RPMI8226 (cell line): ENCODE measurements at places on chromosomes 1 and 21.

GRCh38 chr1:200336901-200337391, 72.9 kb downstream of the ZNF281 start:
- DNase-seq = no peak

DNA sequence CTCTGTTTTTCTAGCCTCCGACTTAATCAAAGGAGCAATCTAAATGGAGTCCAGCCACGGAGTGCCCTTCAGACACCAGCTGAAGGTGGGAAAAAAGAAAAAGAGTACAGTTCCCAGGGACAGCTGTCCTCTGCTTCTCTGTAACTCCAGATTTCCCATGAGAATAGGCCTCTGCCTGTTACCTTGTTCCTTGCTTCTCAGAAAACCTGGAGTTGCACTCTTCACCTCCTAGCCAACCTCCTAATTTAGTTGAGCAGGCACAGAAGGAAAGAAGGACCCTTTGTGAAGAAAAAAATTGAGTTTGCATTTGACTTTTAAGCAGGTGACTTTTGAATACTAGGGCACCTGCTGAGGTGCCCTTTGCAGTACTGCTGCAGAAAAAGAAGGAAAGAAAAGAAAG, 8.3 kb downstream of the BARHL2 start:
- DNase-seq = no peak

- no peak for DNase-seq
Observed at GRCh38 chr1:96772972-96773371, 51.4 kb downstream of the PTBP2 start.

DNA sequence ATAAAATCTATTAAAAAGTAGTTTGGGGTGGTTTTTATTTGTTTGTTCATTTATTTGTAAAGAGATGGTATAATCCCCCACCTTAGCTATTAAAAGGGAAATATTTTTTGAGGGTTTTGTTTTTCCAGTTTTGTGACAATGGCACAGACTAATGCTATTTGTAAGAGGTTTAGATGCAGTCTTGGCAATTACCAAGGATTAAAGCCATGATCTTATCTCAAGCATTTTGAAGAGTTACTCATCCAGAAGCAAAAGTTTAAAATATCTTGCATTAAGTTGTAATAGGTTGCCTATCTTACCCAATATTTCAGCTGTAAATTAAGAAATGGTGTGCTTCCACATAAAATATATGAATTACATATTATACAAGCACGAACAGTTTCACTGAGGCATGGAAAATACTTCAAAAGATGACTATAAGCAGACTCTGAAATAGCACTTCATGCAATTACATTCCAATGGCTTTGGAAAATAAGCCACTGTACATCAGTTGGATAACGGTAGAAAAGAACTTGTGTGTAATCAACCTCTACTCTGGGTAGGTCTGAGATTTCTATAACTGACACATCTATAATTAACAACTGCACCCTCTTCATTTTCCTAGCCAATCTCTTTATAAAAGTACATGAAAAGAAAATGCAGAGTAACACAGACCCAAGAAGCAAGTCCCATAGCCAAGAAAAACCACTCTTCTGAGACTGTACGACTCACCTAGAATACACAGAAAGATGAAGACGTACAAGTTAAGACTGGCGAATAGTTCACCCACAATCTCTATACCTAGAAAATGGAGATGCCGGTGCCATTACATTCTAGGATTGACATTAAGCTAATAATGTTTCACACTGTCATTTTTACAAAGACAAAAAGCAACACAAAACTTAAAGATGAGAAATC, 95.2 kb downstream of the PTPN14 start:
- DNase-seq = no peak

GRCh38 chr1:93938461-93939145, 29.4 kb upstream of the GCLM start:
- no peak for DNase-seq

GRCh38 chr1:59401581-59401980, 104.7 kb downstream of the FGGY start:
- DNase-seq = no peak

GRCh38 chr1:73860421-73860950, 337.5 kb downstream of the LRRIQ3 start:
- DNase-seq = no peak

GRCh38 chr1:84152649-84153056, 8.6 kb downstream of the PRKACB start:
- no peak for DNase-seq
